Hematopoietic multipotent progenitor cell treated with erythropoietin and hydrocortisone succinate and interleukin-3 and kit ligand, for 6 days (in vitro differentiated cells): ENCODE measurements at places on chromosomes 11 and 22.

GRCh38 chr11:76763573-76764346 is 19.4 kb upstream of the TSKU start:
- no peak for DNase-seq

DNA sequence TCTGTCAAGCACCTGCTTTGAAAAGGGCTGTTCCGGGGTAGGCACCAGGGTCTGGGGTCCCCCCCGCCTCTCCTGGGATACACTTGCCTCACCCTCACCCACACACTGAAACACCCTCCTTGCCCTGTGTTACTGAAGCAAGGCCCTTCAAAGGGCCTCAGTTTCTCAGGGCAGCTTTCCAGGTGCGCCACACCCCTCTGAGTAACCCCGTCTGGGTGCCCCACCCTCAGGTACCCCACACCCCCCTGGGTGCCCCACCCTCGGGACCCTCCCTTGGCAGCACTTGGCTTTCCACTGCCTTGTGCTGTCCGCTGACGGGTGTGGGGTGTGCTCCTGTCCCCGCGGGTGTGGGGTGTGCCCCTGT is 413.6 kb downstream of the TBC1D22A start:
- no peak for DNase-seq

DNA sequence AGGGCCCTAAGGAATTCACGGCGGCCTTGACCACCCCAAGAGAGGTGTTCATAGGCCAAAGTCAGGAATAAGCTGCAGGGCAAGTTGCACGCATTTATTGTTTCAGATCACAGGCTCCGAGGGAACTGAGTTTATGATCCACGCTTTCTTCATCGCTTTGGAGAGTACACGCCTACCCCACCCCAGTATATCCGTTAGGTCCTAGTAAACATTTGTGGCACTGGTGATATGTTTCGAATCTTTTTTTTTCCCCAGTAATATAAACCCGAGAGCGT is 805 bp downstream of the GANAB start:
- DNase-seq, result peak; percentile 60

DNA sequence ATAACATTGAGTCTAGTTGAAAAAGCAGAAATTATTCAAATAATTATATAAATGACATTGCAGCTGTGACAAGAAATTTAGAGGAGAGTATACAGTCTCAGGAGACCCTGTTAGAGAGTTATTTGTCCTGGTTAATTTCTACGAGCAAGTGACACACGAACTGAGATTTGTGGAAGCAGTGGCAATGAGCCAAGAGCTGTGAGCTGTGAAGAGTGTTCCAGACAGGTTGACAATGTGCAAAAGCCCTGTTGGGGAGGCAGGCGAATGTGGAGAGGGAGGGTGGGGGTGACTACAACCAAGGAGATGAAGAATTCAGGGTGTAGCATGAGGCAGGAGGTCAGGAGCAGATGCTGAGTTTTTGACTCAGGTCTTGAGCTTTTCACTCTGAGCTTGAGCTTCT is 620.2 kb upstream of the TENM4 start:
- no peak for DNase-seq

DNA sequence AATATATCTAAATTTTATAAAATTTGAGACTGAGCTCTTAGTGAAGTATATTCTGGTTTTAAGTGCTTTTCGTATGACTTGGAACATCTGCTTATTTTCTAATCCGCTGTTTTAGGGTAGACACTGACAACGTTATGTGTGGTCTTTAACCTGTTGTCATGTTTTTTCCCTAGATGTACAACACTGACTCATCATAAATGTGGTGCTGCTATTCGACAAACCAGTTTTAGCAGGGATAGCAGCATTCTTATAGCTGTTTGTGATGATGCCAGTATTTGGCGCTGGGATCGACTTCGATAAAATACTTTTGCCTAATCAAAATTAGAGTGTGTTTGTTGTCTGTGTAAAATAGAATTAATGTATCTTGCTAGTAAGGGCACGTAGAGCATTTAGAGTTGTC is 23.8 kb upstream of the HIKESHI start:
- no peak for DNase-seq

GRCh38 chr22:23696326-23696851 is 5.6 kb downstream of the RGL4 start:
- peak; percentile 75 for DNase-seq

- no peak for DNase-seq
Observed at GRCh38 chr11:65802841-65803240, 16.0 kb downstream of the OVOL1 start.
